ENCODE measurements at places on chromosomes 16 and 17.

DNA sequence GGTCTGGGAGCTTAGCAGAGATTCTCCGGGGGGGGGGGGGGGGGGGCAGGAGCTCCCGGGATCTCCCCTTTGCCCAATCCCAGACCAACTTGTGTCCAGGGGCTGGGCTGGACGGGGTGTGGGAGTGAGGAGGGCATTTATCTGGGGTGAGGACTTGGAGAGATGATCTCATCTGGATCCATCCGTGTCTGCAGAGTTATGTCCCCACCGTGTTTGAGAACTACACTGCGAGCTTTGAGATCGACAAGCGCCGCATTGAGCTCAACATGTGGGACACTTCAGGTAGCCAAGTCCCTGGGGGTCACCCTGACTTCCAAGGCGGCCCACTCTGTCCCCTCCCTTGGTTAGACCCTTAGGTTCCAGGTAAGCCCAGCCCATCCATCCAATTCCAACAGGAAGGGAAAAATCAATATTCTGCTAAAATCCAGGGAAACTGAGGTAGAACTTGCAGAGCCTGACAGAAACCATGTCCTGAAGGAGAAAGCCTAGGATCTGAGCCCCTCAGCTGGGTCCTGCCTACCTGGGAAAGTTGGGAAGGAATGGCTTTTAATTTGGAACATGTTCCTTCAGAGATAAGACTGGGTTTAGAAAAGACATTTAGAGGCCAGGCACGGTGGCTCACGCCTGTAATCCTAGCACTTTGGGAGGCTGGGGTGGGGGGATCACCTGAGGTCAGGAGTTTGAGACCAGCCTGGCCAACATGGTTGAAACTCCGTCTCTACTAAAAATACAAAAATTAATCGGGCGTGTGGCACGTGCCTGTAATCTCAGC, 921 bp downstream of the RND2 start:
- DNase-seq, result no peak

- DNase-seq, result no peak
These were observed 702 bp downstream of the PHF23 start for GRCh38 chr17:7238420-7239090.

DNA sequence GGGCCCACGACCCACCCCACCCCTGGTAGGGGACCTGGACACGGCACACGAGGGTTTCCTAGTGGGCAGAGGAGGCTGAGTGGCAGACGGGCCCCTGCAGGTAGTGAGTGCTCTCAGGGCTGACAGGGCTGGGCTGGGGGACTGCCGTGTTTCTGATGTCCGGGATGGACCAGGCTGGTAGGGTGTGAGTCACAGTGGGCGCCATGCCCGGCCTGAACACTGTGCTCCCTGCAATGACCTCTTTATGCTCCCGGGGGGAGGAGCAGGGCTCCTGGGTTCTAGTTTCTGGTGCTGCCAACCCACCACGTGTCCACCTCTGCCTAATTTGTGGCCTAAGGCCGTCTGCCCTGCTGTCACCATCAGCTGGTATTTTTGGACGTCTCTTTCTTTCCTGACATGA, 26.3 kb downstream of the ARHGAP23 start:
- peak; percentile 74 for DNase-seq

DNA sequence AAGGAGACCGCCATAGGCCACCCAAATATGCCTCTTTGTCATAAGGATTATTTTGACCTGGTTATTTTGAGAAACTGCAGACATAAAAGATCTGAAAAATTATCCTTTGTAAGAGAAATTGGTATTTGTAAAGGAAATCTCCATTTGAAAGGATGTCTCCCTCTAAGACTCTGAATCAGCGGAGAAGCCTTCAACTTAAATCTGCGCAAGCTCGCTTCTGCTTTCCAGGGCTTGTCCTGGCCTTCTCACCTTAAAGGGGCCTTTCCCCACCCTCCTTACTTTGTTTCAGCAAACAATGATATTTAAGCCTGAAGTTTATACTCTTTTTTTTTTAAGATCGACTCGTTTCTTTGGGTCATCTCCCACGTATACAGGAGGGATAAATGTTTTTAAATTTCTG, 34.5 kb downstream of the HSBP1 start:
- no peak for DNase-seq

- DNase-seq, result no peak
These were observed 289.0 kb upstream of the XYLT1 start for GRCh38 chr16:17759451-17760390.

GRCh38 chr17:27442702-27443101, 13.5 kb upstream of the KSR1 start:
- DNase-seq, result no peak

GRCh38 chr17:81336930-81337325, 41.8 kb upstream of the SLC38A10 start:
- no peak for DNase-seq

GRCh38 chr17:47316311-47316710, 7.4 kb upstream of the EFCAB13 start:
- DNase-seq, result no peak

DNA sequence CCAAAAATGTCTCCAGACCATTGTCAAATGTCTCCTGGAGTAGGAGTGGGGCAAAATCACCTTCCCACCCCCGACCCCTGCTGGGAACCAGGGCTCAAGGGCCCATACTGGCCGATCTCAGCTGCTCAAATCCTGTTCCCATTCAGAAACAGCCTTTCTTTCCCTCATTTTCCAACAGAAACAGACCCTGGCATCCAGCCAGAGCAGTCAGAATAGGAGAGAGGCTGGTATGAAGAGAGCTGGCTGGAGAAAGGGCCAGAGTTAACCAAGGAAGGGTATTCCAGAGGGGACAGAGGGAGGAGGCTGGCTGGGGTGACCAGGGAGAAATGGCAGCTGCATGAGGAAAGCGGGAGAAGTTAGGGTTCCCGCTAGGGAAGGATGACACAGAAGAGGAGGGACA, 199.1 kb downstream of the XYLT1 start:
- peak; percentile 66 for DNase-seq

DNA sequence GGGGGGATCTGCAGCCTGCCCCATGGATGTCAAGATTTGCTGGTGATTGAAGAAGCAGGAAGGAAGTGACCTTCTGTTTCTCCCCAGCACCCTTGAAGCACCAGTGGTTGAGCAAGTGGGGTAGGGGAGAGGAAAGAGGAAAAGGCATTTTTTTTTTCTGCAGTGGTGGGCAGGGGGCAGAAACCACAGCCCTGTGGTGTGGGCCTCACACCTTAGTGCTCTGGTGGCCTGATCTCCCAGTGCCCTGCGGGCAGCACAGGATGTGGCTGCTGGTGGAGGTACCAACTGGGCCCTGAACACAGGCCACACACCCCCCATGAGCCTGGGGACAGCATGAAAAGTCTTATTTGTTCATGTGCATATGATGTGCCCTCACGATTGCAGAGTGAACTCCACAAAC, 7.1 kb downstream of the ITGAD start:
- no peak for DNase-seq

- no peak for DNase-seq
These were observed 36.7 kb downstream of the ZNRF1 start for GRCh38 chr16:75035410-75035968.

GRCh38 chr16:10937068-10937859, 5.0 kb downstream of the DEXI start:
- DNase-seq, result peak; percentile 44

- no peak for DNase-seq
These were observed 7.4 kb downstream of the MED13 start for GRCh38 chr17:62057696-62058095.

- no peak for DNase-seq
These were observed 580 bp downstream of the RANGRF start for GRCh38 chr17:8289103-8289397.

- DNase-seq, result no peak
These were observed 11.5 kb upstream of the TOX3 start for GRCh38 chr16:52558448-52558847.

GRCh38 chr17:74968361-74968780, 4.2 kb downstream of the HID1 start:
- peak; percentile 66 for DNase-seq

DNA sequence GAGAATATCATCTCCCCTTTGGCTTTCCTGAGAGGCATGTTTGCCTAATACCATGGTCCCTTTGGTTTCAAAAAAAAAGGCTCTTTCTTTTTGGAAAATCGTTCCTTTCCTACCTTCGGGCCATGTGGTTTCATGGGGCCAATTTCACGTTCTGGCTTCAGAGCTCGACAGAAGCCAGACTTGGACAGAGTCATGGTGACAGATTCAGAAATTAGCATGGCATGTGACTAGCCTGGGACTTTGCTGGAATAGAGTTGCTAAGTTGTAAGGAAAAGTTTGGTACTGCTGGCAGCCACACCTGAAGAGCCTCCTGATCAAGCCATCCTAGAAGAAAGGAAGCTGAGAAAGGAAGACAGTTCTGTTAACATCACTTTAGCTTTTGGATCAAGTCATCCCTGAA, 2.4 kb upstream of the VWA3A start:
- no peak for DNase-seq

DNA sequence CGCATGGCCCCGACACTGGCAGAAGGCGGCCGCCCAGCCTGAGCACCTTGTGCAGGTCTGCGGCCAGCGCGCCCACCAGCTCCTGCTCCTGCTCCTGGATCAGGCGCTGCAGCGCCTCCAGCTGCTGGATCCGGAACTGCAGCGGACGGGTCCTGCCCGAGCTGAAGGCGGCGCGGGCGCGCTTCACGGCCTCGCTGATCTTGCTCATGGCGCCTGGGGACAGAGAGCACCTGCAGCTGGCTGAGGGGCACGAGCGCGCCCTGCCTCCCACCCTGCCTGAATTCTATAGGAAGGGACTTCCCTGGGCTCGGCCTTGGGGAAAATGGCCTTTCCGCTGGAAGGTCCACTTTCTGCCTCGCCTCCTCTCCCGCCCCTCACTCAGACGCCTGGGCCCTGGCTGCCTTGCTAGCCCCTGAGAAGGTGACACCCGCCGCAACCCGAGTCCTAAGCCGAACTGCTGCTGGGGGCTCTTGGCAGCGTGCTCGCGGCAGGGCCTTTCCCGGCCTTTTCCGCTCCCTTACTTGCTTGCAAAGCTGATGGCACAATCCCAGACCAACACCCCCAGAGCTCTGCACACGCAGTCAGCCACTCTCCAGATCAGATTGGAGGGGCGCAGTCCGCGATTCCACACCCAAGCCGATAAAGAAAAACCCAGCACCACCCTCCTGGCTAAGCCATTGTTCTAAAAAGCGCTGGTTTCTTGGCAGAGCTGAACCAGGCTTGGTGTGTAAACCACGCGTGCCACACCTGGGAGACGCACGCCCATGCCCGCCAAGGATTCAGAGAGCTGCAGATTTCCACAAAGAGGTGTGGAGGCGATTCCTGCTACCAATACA, 3.0 kb downstream of the ALDH3A1 start:
- peak; percentile 93 for DNase-seq

DNA sequence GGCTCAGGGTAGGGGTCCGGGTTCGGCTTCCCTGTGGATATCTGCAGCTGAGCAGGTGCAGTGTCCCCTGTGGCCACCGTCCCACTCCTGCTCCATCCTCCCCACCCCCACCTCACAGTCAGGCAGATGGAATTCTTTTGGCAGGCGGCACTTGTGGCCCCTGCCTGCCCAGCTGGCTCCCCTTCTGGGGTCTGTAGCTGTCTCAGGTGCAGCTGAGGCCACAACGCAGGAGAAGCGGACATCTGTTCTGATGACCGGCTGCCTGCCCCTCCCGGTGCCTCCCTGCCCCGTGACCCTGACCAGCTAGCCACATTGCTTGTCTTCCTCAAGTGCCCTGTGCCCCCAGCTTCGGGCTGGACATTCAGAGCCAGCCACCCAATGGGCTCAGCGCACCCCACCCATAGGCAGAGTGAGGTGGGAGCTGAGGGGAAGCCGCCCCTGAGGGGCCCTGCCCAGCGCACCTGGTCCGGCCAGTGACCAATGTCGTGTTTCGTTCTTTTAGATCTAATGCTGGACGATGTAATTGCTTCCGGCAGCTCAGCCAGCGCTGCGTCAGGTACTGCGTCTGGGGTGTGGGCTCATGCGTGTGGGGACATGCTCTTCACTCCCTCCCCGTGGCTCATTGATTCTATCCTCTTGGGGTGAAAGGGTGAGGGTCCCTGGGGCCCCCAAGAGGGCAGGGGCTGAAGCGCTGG, 25.2 kb upstream of the ABCC3 start:
- DNase-seq, result no peak

- DNase-seq, result no peak
These were observed 27.7 kb upstream of the HS3ST2 start for GRCh38 chr16:22786284-22786683.

DNA sequence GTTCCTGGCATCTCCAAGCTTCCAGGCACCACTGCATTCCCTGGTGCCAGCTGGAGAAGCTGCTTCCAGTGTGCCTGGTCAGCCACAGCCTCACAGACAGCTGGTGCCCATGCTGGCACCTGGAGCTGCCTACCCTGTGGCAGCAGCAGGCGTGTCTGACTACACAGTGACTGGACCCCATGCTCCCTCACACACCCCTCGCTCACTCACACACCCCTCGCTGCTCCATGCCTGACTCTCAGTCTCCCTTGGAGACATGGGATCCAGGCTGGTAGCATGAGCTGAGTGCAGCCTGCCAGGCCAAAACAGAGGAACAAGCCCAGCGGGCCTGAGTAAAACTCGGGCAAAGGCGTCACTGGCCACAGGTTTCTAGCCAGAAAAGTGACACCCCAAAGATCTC, 59.1 kb upstream of the SMIM36 start:
- no peak for DNase-seq

DNA sequence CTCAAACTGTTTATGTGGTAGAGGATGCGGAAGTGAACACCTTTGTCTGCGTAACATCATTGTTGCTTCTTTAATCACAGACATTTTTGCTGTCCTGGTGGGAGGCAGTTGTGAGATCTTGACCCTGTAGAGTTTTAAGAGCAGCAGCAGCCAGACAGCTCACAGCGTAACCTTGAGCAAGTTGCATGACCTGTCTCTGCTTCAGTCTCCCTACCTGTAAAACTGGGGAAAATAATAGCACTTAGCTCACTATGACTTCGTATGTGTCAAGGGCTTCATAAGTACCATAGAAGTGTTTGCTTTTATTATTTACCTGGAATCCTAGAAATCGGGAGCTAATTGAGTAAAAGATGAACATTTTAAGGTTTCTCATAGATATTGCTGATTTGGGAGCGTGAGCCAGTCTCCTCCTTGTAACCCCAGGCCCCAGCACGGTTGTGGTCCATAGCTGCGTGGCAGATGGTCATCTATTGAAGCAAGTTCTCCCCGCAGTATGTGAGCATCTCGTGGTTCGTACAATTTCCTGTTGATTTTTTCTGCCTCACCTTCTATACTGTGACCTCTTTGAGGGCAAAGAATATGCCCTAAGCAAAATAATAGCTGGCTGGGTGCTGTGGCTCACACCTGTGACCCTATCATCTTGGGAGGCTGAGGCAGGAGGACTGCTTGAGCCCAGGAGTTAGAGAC, 34.4 kb downstream of the GPRC5B start:
- DNase-seq, result no peak

- no peak for DNase-seq
These were observed 68.6 kb upstream of the KIFC3 start for GRCh38 chr16:57870753-57871454.

DNA sequence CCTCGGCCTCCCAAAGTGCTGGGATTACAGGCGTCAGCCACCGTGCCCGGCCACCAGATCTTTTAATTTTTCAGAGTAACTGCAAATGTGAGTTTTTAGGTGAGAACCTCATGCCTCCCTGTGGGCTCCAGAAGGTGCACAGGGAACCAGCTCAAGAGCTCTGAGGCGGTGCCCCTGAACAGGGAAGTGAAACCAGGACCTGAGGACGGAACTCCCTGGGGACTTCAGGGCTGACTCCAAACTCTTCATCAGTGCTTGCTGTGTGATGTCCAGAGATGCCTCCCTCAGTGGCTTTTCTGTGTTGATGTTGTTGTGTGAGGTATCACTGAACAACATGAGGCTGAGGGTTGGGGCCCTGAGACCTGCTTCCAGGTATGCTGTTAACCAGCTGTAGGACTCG, 23.8 kb downstream of the SLC12A3 start:
- no peak for DNase-seq

- DNase-seq, result no peak
These were observed 140.6 kb upstream of the SOX9 start for GRCh38 chr17:71980171-71980570.

GRCh38 chr17:44367231-44367979, 3.8 kb upstream of the FAM171A2 start:
- DNase-seq, result no peak
